Thoracic aorta (tissue), 2 donors: ENCODE measurements at places on chromosomes 3 and 15. TPM values are rescaled to one million over a fixed set of nuclear protein-coding genes. Genes with fewer than 3 reads are reported as not detected.

The ZPLD1 gene
- not detected for total RNA-seq

The ATP2B2 gene
- total RNA-seq = not detected

The HTD2 gene
- total RNA-seq = 13.9 TPM

The GOLGA6A gene
- total RNA-seq = 0.42 TPM

The ALDH1L1 gene
- 62.5 TPM for total RNA-seq

The FGF12 gene
- 1.5 TPM for total RNA-seq

The CHRNA7 gene
- 0.95 TPM for total RNA-seq

The GREM1 gene
- 0.42 TPM for total RNA-seq

The SLC7A14 gene
- total RNA-seq = not detected

The OTOL1 gene
- not detected for total RNA-seq

The REC114 gene
- not detected for total RNA-seq

The CATSPER2 gene
- 5.2 TPM for total RNA-seq

The CCR9 gene
- not detected for total RNA-seq

The SLC35G2 gene
- total RNA-seq = 6.9 TPM
